ENCODE measurements at places on chromosomes 3 and 15. TPM values are rescaled to one million over a fixed set of nuclear protein-coding genes. Genes with fewer than 3 reads are reported as not detected.

Gene ZKSCAN7
- polyA plus RNA-seq, result 2.2 TPM

Gene ADPRH
- polyA plus RNA-seq, result 5.2 TPM

Gene ERICH6
- not detected for polyA plus RNA-seq

Gene SLC15A2
- 9.0 TPM for polyA plus RNA-seq

Gene ARNT2
- 12.2 TPM for polyA plus RNA-seq

Gene HACD2
- 13.1 TPM for polyA plus RNA-seq

Gene SLC9C1
- polyA plus RNA-seq, result 0.09 TPM

Gene SAMD7
- polyA plus RNA-seq, result not detected

Gene HCLS1
- polyA plus RNA-seq, result 11.7 TPM

Gene THRB
- polyA plus RNA-seq, result 4.5 TPM

Gene CSTA
- 0.80 TPM for polyA plus RNA-seq

Gene CASR
- 14.8 TPM for polyA plus RNA-seq

Gene ANKRD34C
- polyA plus RNA-seq, result 0.11 TPM
